ENCODE measurements at places on chromosomes 7 and 10.

DNA sequence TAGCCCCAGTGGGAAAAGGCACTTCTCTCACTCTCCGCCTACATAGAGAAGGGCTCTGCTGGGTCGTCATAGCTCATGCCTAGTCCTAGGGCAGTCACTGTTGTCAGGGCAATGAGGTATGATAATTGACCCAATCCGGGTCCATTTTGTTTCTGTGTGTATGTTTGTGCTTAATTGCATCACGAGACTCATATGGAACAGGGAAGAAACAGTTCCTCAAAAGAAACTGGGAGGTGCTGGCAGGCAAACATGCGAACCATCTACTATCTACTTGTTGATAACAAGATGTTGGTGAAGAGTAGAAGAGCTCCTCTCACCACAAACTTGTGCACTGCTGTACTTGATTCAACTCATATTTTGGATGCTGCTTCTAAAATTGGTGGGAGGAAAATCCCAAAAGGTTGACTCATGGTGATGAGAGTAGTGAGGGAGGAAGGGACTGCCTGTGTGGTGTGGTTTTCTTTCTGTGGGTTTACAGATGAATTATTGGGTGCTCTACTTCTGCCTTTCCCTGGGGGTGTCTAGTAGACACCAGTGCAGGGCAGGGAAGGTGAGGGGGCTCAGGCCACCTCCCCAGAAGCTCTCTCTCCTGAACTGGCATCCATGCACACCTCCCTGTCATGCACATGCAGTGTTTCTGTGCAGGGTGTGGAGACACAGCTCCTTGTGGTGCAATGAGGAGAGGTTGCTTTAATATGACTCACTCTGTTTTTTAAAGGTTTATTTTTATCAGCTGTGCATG, 29.4 kb downstream of the LSMEM1 start:
- no peak for DNase-seq

GRCh38 chr10:52410916-52411315, 96.8 kb downstream of the DKK1 start:
- no peak for DNase-seq

DNA sequence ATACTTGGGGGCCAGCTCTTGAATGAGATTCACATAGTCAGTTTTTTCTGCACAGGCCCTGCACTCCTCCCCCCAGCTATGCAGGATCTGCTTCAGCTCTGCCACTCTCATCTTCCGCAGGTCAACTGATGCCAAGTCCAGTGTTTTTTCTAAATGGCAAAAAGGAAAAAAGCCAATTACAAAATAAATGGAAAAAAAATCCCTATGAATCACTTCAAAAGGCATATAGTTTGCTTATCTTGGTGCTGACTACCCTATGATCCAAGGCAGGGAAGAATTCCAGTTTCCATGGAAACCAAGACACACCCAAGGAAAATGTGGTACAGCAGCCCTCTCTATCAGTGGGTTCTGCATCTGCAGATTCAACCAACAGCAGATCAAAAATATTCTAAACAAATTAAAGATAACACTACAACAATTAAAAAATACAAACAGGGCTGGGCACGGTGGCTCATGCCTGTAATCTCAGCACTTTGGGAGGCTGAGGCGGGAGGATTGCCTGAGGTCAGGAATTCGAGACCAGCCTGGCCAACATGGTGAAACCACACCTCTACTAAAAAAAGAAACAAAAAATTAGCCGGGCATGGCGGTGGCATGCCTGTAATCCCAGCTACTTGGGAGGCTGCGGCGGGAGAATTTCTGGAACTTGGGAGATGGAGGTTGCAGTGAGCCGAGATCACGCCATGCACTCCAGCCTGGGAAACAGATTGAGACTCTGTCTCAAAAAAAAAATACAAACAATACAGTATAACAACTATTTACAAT, 17.6 kb downstream of the CDNF start:
- no peak for DNase-seq

GRCh38 chr7:17663061-17663675, 277.1 kb downstream of the SNX13 start:
- no peak for DNase-seq

- no peak for DNase-seq
Measured at GRCh38 chr10:84523526-84523925, 195.1 kb downstream of the CCSER2 start.

GRCh38 chr10:27248215-27248614, 7.6 kb upstream of the ACBD5 start:
- DNase-seq: no peak

DNA sequence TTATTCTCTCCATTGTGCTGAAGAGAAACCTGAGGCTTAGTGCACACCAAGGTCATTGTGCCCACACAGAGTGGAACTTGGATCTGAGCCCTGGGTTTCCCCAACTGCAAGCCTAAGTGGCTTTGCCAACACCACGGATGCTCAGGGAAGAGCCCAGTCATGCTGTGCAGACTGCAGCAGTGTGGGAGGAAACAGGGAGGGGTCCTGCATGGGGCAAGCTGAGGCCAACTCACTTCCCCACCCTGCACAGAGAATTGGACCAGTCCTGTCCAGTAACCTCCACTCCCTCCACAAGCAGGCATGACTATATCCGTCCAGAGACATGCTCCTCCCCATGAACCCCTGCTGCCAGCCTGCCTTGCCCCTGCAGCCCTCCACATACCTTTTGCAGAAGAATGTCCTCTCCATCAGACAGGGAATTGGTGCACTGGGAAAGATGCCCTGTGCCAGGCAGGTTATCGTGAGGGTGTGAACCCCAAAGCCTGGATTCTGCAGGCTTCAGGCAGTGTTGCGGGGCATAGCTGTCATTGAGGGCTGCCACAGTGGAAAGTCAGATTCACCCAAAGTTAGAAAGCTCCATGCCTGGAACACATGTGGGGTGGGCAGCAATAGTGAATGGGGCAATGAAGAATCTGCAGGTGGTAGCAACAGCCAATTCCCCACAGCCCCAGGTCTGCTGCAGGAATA, 44.9 kb downstream of the DRGX start:
- no peak for DNase-seq

Measured in stimulated activated CD4-positive, alpha-beta T cell treated with anti-CD3 and anti-CD28 coated beads, Interleukin-15, amount 100 ng/mL, for 48 hours (primary cell).